ENCODE measurements at places on chromosomes 2 and 18.

DNA sequence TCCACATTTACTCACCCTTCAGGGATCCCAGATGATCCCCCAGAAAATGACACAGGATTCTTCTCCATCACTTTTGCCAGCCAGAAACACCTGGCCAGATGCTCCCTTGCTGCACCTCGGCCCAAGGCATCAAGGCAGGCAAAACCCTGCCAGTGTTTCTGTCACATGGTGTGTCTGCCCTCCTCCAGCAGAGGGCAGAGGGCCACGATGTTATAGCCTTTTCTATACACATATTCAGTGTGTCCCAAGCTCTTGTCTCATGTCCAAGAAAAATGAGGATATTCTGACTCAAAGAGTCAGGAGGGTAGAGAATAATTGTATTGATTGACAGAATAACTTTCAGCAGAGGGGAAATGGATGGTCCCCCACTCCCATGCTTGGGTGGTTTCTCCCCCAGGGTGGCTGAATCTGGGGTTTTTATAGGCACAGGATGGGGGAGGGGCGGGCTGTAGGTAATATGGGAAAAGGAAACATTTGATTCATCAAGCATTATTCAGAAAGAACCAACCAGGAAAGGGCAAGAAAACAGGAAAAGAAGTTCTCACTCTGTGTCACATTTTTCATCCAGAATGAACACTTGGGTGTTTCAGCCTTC lies 933.9 kb downstream of the TRIB2 start:
- DNase-seq = no peak

GRCh38 chr2:85111819-85112281 lies 21.3 kb upstream of the TCF7L1 start:
- DNase-seq = no peak

DNA sequence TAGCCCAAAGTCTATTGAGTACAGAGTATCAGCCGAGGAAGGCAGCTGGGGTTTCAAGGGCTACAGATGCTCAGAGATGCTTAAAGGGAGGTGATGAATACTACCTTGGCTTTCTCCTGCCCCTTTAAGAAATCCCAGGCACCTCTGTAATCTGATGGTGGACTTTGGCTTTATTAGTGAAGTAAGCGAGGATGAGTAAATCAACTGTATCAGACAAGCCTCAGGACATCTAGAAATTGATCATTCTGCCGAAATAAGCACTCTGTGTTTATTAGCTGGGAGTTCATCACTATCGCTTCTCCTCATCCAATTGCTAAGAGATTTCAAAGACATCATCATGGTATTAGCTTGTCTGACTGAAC lies 344.4 kb downstream of the SETBP1 start:
- no peak for DNase-seq

GRCh38 chr2:219511547-219512325 lies 2.5 kb upstream of the ASIC4 start:
- no peak for DNase-seq

- no peak for DNase-seq
Observed at GRCh38 chr2:24971286-24971535, 544 bp downstream of the DNAJC27 start.
